Stimulated activated naive CD8-positive, alpha-beta T cell treated with anti-CD3 and anti-CD28 coated beads, Interleukin-15, amount 100 ng/mL, for 72 hours (primary cell): ENCODE measurements at places on chromosomes 16 and 17.

GRCh38 chr17:40064971-40065768, 2.4 kb downstream of the THRA start:
- DNase-seq = no peak

DNA sequence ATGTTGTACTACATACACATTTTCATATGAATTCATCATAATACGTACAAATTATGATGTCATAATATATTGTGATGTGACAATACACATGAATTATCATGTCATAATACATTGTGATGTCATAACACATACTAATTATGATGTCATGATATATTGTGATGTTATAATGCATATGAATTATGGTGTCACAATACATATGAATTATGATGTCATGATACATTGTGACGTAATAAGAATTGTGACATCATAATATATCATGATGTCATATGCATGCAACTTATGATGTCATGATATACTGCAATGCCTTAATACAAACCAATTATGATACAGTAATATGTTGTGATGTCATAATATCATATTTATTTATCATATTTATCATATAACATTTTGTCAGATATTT, 2074.3 kb downstream of the TP53TG3F start:
- no peak for DNase-seq

GRCh38 chr17:9056566-9056965, 35.3 kb downstream of the NTN1 start:
- DNase-seq = no peak

DNA sequence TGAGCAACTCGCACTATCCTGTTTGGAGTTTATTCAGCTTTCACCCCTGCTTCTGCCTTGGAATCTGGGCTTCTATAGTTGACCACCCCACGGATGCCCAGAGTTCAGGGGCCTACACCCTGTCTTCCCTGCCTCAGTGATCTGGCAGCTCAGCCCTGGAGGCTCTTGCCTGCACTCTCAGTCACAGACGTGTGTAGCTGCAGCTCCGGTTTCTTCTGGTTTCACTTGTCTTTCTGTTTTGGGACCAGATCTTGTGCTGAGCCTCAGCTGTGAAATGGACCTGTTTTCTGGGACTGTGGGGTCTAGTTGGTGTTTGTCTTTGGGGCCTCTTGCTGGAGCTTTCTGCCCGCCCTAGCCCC, 5.8 kb downstream of the GPT2 start:
- no peak for DNase-seq

- DNase-seq = no peak
Measured at GRCh38 chr16:50478075-50478772, 70.0 kb upstream of the NKD1 start.

- DNase-seq = no peak
Measured at GRCh38 chr16:88536510-88536909, 33.7 kb upstream of the ZC3H18 start.

GRCh38 chr17:81831957-81832607, 1.0 kb downstream of the MCRIP1 start:
- peak; percentile 43 for DNase-seq

GRCh38 chr17:76820561-76820960, 47.6 kb upstream of the MGAT5B start:
- no peak for DNase-seq

DNA sequence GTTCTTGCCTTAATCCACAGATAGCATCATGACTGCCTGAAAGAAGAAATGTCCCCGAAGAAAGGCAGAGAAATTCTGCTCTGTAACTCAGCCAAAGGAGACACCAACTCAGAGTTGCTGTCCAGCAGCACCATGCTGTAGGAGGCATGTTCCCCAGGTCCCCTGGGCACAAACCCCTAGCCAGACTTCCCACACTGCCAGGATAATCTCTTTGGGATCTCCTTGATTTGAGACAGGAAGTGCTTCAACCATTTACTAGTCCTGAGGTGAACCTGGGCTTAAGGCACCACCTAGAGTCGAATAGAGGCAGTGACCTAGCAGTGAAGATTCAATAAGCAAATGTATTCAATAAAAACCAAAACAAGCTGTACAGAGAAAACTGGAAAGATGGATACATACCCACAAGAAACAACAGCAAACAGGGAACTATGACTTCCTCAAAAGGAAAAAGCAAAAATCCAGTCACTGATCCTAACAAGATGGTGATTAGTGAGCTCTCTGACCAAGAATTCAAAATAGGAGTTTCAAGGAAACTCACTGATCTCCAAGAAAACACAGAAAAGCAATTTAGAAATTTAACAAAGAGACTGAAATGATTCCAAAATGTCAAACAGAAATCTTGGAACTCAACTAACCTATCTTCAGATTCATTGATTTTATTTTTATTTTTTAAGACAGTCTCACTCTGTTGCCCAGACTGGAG, 5.7 kb downstream of the OR4D2 start:
- peak; percentile 48 for DNase-seq

DNA sequence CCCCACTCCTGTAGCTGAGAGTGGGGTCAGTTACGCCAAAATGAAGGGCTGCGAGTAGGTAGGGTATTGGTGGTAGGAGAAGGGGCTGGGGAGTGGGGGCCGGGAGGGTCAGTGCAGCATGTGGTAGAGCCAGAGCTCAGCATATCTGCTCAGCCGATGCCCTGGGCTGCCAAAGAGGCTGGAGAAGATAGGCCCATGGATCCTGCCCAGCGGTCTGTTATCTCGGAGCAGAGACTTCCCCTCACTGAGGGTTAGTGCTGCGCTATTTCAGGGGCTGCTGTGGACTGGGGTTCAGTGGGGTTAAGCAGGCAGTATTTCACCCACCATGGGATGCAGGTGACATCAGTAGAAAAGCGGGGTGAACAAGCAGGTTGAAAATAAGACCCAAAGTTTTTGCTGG, 19.7 kb downstream of the RHBDL3 start:
- DNase-seq = no peak

DNA sequence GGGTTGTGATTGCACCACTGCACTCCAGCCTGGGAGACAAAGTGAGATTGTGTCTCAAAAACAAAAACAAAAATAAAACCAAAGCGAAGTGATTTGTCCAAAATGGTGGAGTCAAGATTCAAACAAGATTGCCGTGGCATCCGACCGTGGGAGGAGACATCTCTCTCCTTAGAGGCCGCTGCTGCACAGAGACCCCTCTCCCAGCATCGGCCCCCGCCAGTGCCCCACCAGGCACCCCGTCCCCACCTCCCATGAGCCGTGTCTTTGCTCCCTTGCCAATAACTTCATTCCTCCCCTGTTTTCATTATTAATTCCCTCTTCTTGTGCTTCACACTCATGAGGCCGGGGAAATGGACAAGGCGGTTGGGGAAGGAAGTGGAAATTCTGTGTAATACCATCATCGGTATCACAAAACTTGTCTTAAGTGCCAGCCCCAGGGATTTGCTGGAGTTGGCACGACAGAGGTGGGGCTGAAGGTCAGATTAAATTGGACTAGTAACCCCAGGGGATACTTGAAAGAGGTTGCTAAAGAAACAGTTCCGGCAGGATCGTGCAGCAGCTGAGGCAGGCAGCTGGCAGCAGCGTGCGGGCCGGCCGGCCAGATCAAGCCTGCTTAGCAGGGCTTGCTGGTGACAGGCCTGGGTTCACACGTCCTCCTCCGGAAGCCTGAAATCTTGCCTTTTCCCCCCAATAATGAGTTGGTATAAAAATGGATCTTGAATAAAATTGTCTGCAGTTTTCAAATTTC, 66.8 kb downstream of the RTN4RL1 start:
- DNase-seq = no peak

DNA sequence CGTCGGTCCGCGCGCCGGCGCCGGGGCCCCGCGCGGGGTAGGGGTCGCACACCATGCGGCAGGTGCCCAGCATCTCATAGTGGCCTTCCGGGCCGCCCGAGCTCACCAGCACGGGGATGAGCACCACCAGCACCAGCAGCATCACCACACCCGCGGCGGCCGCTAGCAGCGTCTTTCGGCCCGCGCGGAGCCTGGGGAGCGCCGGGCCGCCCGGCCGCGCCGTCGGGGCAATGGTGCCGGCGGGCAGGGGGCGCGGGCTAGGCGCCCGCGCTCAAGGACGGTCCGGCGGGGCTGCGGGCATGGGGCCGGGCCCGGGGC, 237 bp downstream of the C1QL1 start:
- DNase-seq = no peak

DNA sequence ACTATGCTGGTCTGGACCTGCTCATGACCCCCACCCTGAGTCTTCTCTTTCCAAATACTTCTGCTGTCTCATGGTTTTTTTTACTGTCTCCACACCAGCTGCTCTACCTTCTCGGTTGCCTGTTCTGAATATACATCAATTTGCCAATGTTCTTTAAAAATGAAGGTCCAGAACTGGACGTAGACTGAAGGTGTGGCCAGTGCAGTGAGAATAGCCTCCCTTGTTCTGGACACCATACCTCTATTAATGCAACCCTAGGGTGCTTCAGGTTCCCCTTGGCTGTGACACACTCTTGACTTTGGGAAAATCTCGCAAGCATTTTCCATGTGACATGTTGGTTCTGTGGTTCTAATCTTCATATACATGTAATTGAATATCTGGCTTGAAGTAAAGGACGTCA, 15.3 kb upstream of the IL21R start:
- no peak for DNase-seq

- DNase-seq = no peak
Measured at GRCh38 chr16:8168016-8168415, 422.3 kb downstream of the TMEM114 start.

GRCh38 chr17:57703273-57703672, 41.8 kb downstream of the CCDC182 start:
- no peak for DNase-seq

DNA sequence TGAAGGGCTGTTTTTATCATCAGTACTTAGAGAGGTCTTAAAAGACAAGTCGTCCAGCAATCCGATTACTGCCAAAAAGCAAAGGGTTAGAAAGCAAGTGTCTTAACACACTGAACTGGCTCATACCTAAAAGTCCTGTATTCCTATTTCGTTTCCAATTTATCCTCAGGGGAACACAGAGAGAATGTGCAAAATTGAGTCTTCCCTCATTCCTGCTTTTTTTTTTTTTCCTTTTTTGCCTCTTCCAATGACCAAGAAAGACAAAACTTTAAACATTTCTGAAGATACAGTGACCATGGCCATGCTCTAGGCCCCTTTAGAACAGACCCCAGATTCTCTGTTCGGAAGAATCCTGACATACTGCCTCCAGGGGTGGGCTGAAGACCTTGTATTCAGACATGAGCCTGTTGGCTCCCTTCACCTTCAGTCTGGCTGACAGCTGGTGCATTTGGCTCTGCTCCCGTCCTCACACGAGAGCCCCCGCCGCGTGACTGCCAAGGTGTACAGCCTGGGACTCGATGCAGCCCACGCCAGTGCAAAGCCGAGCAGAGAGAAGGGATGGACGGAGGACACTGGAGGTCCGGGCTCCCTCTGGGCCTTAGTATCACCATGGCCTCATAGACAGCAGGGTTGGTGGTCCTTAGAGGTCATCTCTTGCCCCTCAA, 47.0 kb downstream of the COTL1 start:
- DNase-seq = no peak

GRCh38 chr16:57892041-57892440, 78.9 kb downstream of the CNGB1 start:
- no peak for DNase-seq

- DNase-seq = no peak
Measured at GRCh38 chr17:18380471-18381157, 3.0 kb downstream of the EVPLL start.

- DNase-seq = no peak
Measured at GRCh38 chr16:57529391-57530103, 6.8 kb downstream of the CCDC102A start.

DNA sequence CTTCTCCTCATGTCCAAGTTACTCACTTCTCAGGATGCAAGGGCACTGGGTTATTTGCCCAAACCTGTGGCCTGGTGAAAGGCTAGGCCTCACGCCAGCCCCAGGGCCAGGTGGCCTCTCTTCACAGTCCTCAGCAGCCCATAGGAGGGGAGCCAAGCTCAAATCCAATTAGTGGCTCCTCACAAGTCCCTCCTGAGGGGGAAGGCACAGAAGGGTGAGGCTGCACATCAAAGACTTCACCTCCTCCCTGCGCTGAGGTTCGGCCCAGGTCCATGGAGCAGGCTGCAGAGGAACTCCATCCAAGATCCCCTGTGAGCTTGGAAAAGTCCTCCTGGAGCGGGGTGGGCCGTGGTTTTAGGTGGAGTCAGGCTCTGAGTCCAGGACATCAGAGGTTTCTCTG, 320.0 kb downstream of the FOXL1 start:
- no peak for DNase-seq

DNA sequence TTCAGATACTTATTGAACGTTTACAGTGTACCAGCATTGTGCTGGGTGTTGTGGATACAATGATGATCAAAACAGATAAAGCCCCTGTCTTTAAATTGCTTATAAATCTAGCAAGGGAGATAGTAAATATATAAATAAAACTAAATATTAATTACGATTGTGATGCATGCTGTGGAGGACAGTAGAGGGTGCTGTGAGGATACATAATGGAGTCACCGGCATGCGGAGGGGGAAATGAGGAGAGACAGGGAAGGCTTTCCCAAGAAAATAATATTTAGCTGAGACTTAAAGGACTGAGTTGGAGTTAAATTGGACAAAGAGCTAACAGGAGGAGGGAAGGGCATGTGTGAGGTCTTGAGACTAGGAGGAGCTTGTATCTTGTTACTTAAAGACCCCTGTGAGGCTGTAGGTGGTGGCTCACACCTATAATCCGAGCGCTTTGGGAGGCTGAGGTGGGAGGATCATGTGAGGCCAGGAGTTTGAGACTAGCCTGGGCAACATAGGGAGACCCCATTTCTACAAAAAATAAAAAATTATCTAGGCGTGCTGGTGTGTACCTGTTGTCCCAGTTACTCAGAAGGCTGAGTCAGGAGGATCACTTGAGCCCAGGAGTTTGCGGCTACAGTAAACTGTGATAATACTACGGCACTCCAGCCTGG, 2.4 kb downstream of the DHRS7B start:
- no peak for DNase-seq

DNA sequence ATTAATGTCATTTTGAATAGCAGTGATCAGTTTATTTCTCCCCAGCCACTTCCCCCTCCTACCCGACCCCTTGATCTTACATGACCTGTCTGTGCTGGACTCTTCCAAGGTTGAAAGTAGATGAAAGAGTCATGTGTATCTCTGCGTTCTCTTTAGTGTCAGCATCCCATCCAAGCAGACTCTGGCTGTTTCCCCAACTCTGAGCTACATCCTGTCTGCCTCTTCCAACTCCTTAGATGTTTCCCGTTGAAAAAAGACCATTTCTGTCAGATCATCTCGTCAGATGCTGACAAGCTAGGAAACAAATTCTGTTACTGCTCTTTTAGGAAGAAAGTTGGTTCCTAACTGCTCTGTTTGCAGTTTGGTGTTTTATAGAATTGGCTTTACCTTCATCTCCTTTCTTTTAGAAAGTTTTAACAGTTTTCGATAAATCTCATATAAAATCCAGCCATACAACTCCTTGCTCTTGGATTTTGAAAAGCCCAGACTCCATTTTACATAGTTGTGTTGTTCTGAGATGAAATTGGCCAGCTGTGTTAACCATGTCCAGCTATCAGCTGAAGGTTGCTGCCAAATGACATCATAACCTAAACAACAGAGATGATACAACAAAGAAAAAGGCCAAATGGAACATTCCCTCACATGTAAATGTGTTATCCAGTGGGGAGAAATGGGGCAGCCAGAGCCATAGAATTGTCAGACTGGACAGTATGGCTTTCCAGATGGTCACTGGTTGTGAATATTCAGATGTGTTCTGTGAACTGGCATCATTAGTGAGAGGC, 43.5 kb downstream of the CYB561 start:
- DNase-seq = no peak

GRCh38 chr17:55722016-55722736, 488 bp downstream of the TMEM100 start:
- no peak for DNase-seq
